Forelimb muscle (tissue), 1 donor: ENCODE measurements at places on chromosomes 6 and 20. TPM values are rescaled to one million over a fixed set of nuclear protein-coding genes. Genes with fewer than 3 reads are reported as not detected.

Gene MOCS1
- 9.2 TPM for polyA plus RNA-seq

Gene FAM209B
- polyA plus RNA-seq, result 0.27 TPM

Gene FBXL4
- polyA plus RNA-seq, result 7.1 TPM

Gene TGIF2
- 20.0 TPM for polyA plus RNA-seq

Gene OR2J3
- polyA plus RNA-seq, result not detected

DNA sequence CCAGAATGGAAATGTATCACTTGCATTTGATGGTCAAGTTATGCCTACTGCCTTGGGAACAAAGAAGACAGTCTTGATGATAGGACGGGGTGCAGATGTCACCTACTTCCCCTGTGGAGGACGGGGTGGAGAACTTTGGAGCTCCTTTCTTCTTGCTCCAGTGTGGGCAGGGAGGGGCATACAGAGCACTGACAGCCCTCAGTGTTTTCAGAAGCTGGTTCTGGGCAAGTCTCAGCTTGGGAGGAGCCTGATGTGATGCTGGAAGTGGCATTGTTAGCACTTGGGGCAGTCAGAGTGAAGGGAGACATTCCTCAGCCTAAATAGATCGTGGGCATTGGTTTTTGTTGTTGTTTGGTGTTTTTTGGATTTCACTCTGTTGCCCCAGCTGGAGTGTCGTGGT is 59.7 kb downstream of the SYNJ2 start:
- DNase-seq, result no peak

DNA sequence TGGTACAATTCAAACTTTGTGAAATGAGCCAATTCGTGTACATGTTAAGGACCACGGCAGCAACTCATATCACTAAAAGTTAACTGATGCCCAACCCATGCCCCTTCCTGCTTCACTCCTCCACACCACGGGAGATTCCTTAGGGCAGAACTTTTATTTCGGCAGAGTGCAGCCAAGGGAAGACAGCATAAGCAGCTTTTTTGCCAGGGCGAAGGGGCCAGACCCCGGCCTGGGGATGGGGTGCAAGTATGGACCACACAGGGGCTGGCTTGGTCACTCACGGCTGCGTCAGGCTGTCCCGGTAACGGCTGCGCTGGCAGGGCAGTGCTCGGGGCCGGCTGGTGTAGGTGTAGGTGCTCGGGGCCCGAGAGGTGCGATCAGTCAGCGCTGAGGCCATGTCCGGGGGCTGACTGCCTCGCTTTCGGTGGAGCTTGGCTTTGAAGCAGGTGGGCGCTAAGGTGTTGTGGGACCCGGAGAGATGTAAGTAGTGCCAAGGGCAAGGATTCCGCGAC is 792 bp downstream of the RSPH3 start:
- no peak for DNase-seq

DNA sequence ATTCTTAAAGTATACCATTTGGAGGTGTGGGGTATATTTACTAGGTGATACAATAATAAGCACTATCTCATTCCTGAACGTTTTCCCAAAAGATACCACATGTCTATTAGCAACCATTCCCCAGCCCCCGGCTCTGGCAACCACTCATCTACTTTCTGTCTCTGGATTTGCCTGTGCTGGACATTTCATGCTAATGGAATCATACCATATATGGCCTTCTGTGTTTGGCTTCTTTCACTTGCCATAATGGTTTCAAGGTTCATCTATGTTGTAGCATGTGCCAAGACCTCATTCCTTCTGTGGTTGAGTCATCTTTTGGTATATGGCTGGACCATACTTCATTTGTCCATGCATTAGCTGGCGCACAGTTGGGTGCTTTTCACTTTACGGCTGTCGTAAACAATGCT is 39.7 kb downstream of the BCAS4 start:
- no peak for DNase-seq

- DNase-seq, result no peak
These were observed 192.2 kb downstream of the TPBG start for GRCh38 chr6:82555801-82556200.

DNA sequence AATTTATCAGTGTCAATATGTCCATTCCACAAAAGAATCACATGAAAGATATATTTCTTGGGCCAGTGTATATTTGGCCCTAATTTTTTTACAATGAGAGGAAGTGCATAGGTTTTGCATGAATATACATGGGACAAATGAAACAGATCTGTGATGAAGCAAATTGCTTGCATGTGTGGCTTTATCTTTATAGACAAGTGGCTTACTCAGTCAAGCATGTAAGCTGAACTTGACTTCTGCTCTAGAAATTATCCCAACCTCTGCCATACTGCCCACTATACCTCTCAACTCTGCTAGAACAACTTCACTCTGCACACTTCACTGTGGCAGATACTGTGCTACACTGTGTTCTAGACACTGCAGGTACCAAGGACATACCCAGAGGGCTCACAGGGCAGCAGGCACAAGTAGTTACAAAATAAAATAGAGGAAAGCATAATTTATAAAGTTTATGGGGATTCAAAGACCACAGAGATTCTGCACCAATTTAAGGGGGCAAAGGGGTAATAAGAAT is 349.2 kb upstream of the HSF2 start:
- no peak for DNase-seq

GRCh38 chr20:45470262-45470931 is 844 bp downstream of the WFDC2 start:
- no peak for DNase-seq

DNA sequence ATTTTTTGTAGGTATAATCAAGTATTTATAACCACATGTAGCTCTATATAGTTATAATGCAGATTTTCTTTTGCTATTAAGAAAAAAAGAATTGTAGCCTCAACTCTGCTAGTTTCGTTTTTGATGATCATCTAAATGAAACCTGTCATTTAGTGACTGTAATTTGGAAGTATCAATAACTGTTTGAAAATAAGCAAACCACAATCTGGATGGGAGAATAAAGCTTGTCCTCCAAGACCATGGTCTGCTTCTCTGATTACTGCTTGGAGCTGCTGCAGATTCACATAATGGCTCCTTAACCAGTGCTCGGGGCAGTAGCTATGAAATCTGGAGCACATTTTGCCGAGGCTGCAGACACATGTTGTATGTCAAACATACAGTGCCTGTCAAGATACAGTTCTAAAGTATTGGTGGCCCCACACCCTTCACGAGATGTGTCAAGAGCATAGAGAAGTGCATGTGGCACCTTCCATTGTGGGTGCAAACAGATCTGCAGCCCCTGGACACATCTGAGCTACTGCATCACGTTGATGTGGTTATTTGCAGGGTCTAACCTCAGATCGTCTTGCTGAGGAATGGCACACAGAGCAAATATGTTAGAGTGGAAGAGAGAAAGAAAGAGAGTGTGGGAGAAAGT is 255.7 kb upstream of the SUPT3H start:
- DNase-seq, result no peak

DNA sequence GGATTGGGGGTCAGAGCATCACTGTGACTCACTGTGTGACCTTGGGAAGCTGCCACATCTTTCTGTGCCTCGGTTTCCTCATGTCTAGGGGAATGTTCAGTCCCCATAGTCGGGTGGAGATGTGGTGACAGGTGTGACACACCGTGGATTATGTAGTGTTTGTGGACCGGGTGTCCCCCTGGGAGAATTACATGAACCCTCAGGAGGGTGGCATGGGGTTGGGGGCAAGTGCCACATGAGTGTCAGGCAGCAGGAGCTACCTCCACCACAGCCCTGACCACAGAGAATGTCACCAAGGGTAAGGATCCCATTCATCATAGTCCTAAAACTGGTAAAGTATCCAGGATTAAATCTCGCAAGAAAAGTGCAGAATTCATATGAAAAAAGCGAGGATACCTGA is 23.2 kb downstream of the SUN5 start:
- DNase-seq, result no peak

GRCh38 chr20:38255393-38255792 is 5.1 kb downstream of the KIAA1755 start:
- DNase-seq, result no peak

DNA sequence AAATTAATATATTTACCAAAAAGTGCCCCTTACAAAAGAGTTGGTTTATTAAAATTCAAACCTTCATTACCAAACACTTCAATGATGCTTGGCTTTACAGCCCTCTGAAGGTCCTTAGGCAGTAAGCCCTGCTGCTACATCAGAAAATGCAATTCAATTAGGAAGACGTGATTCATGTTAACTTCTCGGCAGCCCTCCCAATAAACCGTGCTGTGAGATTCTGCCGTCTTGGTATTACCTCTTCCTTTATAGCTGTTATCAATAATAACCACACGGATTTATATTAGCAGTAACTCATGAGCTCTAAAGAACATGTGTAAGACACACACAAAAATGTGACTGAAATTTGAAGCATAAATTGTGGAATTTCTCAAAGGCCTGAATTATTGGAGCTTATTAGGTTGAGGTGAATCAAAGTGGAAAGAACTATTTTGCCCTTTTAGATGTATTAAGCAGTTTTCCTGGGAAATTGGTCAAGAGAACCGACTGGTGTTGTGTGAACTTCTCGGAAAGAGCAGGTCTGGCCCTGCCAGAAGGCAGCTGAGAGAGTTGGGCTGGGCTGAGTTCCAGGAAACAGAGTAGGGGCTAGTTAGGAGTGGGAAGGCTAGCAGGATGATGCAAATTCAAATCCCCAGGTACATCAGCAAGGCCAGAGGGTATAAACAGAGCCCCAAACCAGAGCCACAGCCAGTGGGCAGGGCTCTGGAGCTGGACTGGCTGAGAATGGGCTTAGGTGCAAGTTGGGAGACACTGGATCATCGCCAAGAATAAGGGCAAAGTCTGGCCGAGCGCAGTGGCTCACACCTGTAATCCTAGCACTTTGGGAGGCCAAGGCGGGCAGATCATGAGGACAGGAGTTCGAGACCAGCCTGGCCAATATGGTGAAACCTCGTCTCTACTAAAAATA is 33.1 kb downstream of the FGD2 start:
- DNase-seq, result peak; percentile 80

GRCh38 chr6:89731924-89732567 is 87.5 kb downstream of the MDN1 start:
- no peak for DNase-seq

- DNase-seq, result no peak
These were observed 32.8 kb downstream of the ADNP start for GRCh38 chr20:50898475-50898874.

GRCh38 chr6:82033631-82034211 is 213.8 kb downstream of the IBTK start:
- peak; percentile 68 for DNase-seq

GRCh38 chr6:7261032-7261841 is 51.8 kb downstream of the SSR1 start:
- peak; percentile 50 for DNase-seq
